ENCODE measurements at places on chromosomes 1 and 21.

DNA sequence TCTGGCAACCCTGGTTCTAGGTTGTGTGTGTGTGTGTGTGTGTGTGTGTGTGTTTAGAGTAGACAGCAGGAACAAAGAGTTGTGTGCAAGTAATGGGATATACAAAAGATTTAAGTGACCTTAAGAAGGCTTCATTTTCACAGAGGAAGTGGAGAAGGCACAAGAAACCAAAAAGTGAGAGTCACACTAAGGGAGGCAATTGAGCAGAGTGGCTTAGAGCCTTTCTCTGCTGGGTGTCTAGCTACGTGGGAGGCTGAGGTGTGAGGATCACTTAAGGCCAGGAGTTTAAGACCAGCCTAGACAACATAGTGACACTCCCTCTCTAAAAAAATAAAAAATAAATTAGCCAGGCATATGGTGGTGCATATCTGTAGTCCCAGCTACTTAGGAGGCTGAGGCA lies 44.4 kb upstream of the HAO2 start:
- no peak for DNase-seq

DNA sequence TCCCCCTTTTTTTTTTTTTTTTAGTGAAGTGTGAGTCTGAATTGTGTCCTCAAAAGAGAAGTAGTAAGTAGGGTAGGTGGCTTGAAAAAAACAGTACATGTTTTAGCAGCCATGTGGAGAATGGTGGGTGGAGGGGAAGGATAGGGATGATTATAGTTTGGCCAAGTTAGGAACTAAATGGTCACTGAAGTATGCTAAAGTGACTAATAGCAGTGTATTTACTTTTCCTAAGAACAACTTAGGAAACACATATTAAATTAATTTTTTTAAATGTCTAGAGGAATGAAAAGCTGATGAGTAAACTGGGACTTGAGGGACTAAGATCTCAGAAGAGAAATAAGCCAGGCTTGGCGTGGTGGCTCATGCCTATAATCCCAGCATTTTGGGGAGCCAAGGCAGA lies 55.5 kb downstream of the PLA2G4A start:
- no peak for DNase-seq

DNA sequence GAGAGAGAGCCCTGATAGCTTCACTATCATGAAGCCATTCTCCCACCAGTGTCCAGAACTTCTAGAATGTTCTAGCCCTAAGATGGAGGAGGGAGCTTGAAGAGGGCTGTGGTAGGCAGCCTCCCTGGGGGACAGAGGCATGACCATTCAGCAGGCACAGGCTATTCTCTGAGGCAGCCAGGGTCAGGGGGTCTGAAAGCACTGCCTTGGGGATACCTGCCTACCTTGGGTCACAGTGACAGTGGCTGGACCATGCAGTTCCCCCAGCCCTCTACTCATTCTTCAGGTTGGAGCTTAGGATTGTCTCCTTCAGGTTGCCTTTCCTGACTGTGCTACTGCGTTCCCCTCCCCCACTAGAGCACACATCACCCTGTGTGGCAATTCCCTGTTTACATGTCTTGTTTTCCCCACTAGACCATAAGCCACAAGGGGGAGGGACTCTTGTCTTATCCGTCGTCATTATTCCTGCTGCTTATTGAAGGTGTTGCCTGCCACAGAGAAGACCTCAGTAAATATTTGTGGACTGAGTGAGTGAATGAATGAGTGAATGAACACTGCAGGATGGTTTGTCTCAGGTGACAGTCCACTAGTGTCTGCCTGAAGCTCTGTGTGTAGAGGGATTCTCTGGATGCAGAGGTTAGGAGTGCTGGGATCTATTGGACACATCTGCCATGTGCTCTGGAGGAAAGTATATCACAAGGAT lies 5.2 kb downstream of the ZDHHC18 start:
- no peak for DNase-seq

DNA sequence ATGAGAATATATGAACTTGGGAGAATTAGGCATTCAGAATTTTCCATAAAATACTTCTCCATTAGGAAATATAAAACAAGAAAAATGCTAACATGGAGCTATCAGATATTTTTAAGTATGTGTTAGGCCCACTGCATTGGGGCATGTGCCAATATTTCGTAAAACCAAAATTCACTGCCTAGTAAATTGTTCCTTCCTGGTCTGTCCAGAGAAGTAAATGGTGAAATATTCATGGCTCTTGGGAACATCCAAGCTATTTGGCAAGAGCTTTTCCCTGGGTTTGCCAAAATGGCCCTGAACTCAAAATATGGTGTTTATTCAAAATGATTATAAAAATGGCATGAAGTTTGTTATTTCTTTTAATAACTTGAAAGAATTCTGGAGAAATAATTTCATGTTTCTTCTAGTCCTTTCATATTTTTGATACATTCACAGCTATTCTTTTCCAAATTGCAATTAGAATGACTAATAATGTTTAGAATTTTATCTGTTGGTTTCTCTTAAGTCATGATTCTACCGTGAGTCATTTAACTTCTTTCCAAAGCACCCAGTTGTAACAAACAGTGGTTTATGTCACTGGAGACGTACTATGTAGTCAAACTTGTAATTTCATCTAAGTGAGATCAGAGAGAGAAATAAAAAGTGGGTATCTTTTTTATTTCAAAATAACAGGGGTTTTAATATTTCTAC lies 25.7 kb upstream of the SLC19A2 start:
- no peak for DNase-seq

DNA sequence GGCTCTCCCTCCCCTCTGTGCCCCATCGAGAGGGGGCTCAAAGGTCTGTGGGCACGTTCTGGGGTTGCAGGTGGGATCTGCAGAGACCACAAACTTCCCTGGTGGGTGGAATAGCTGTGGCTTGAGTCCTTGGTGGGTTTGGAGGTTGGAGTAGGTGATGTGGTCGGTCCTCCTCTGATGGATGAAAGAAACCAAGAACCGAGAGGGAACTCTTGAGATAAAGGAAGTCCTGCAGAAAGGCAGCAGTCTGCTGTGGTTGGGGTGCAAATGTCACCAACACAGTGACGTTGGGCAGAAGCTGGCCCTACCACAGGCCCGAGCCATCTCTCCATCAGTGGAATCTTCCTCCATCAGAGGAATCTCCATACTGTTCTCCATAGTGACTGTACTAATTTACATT lies 171.8 kb downstream of the FCRL5 start:
- DNase-seq = no peak

- DNase-seq = peak; percentile 89
These were observed 53.0 kb upstream of the DESI2 start for GRCh38 chr1:244599937-244600350.

GRCh38 chr1:214425101-214425500 lies 126.3 kb downstream of the PTPN14 start:
- no peak for DNase-seq

DNA sequence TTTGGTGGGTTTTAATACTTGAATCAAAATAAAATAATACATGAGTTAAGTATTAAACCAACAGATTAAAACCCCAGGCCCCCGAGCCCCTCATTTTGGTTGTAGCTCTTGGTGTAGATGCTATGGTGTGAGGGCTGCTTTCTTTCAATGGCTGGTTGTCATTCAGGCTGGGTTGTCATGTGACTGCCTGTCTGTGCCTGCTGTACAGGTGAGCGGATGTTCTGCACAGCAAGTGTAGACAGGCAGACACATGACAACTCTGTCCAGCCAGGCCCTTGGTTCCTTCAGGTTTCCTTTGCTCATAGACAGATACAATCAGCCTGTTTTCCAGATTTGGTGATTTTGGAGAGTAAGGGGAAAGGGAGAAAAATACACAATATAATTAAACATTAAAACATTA lies 281.9 kb upstream of the C1orf105 start:
- DNase-seq = no peak

DNA sequence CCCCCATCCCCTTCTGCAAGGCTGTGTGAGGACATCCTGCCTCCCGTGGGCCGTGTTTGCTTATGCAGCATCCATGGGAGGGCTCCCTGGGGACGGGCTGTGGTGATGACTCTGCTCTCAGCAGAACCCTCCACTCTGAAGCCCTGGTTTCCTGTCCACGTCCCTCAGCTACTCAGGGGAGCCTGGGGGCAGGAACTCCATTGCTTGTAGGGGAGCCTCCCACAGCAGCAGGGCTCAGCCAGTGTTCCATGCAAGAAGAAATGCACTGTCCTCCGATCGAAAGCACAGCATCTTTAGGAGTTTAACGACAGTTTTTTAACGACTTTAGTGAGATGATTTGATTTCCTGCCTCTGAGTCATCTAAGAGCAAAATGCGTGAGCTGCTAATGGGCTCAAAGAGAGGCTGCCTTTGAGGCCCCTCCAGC lies 8.3 kb upstream of the KCNAB2 start:
- DNase-seq = peak; percentile 43

GRCh38 chr1:232386721-232387510 lies 243.0 kb downstream of the SIPA1L2 start:
- no peak for DNase-seq

- DNase-seq = no peak
These were observed 95.7 kb downstream of the RHOU start for GRCh38 chr1:228830954-228831481.

DNA sequence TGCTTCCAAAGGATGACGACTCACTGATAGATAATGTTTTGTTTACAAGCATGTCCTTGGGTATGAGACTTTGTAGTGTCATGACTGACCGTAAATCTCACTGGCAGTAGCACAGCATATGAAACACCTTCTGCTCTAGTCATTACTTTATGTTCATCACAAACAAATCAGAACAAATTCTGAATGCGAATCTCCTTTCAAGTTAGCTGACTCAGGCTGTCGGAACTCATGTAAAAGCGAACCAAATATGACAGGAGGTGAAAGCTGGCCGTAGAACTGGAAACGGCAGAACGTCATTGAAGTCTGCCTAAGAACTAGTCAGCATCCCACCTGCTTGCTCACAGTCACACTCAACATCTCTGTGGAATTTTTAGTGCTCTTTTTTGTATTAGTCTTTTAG lies 143.9 kb downstream of the RGS7 start:
- no peak for DNase-seq

DNA sequence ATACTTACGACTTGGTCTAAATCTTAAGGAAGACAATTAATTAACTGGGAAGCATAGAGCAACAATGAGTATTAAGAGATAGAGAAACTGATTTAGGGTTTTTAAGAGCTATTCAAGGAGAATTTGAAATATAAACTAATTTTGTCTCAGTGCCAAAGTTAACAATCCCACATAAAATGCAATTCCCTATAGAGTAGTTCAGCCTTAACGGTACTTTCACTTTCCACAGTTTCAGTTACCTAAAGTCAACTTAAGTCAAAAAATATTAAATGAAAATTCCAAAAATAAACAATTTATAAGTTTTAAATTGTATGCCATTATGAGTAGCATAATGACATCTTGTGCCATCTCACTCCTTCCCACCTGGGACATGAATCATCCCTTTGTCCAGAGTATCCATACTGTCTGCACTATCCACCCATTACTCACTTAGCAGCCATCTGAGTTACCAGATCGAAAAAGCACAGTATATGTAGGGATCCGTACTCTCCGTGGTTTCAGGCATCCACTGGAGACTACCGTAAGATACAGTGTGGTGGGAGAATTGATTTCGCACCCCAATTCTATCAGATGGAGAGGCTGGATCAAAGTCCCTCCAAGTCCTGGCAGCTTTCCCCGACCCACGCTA lies 4.8 kb upstream of the SARS1 start:
- DNase-seq = no peak

DNA sequence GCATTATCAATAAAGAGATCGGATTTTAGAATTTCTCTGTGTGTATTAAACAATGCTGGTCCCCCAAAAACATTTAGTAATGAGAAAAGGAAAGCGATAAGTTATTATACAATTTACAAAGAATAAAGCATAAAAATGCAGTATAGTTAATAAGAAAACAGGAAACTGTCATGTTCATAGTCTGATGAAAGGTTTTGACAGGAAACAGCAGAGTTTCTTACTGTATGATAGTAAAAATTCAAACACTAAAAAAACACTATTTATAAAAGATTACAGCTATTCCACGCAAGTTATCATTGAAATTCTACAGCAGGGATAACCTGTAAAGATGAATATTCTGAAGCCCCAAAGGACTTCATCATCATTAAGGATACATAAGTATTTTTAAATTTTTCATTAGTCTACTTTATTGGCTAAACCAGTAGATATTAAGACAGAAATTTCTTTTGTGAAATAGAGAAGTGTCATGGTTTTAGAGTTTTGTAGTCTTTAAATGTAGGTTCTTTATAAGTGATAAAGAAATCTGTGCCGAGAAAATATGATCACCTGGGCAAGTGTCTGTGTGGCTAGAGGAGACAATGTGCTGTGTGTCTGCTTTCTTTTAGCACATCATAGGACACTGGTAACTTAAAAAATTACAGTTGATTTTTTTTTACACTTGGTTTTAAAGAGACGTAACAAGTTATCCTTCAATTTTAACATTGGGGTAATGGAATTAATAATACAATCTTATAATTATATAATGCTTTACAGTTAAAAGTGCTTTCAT lies 49.7 kb upstream of the GFI1 start:
- no peak for DNase-seq

GRCh38 chr1:82810601-82811000 lies 1009.9 kb downstream of the ADGRL2 start:
- no peak for DNase-seq

DNA sequence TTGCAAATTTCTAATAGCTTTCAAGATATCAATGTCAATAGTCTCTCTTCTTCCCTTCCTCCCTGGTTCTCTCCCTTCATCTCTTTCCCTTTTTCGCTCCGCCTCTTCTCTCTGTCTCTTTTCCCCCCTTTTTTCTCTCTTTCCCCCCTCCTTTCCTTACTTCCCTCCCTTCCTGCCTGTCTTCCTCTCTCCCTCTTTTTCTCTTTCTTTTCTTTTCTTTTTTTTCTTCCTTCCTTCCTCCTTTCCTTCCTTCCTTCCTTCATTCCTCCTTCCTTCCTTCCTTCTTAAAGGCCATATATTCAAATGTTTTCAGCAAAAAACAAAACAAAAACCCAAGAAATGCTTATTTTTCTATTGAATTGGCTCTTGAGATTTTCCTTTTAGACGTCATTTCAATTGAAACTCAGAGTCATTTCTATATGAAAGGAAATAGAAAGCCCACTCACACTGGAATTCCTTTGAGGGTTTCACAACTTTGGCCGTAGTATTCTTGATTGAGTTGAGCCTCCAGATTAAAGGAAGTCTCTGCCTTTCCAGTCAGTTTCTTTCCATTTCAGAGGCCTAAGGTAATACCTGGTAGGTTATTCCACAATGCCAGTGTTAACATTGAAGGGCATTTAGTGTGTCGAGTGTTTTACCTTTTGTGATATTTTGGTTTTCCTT lies 551.5 kb downstream of the LMO4 start:
- no peak for DNase-seq

Data from smooth muscle cell of the brain vasculature (primary cell).